ENCODE measurements at places on chromosomes 6 and 20.

GRCh38 chr6:138896104-138896756 lies 91.8 kb downstream of the REPS1 start:
- no peak for DNase-seq

GRCh38 chr20:17504066-17504897 lies 26.9 kb downstream of the BFSP1 start:
- peak; percentile 9 for DNase-seq

DNA sequence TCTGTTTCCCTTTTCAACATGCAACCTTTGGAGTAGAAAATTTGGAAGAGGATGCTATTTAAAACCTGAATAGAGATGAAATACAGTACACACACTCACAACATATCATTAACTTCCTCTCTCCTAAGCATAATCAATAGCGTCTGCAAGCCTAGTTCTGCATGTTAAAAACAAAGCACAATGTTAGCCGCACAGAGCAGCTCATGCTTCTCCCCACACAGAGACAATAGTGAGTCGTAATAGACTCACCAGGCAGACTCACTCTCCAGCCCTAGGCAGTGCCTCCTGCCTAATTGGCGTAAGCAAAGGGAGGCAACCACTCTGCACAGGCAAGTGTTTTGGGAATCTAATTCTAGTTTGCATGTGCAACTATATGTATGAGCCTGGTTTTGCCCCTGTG lies 45.8 kb upstream of the ARID1B start:
- DNase-seq: peak; percentile 26

GRCh38 chr20:36479938-36480337 lies 61.4 kb upstream of the MYL9 start:
- DNase-seq: no peak

DNA sequence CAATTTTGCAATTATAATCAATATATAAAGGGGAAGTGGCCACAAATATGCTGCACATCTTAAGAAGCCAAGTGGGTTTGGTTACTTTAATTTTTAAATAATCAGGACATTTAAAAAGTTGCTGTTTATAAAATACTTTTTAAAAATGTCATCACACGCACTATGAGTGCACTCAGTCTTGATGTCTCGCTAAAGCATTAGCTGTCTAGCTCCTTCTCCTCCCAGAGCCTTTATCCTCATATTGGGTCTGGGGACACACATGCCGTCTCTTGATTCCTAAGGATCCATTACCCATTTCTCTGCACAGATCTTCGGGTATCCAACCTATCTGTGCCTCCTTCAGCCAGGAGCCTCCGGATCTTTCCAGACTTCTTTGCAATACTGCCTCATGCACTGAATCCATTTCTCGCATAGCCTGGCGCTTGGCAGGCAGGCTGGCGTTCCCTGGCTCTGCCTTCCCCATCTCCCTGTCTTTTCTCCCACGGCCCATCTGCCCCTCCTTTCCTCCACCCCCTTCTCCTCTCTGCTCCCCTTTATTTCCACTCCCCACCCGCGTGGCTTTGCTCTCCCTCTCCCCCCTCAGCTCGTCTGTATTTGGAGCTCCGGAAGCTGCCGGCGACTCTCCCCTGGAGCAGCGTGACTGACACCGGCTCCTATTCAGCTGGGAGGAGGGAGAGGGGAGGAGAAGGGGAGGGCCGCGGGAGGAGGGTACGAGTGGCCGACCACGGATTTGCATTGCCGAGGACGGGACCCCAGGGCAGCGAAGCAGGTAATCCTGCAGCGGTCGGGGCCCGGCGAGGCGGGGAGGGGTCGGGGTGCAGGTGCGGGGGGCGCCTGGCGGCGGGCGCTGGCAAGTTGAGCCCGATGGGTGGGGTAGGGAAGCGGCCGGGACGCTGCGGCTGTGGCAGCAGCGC lies at the start of gene CAP2:
TSS of gene CAP2 (plus strand) at position 618 of the 914 bp plus-strand sequence. CDS start 27,961 bp downstream, outside the sequence.
- DNase-seq: no peak

- DNase-seq: no peak
Measured at GRCh38 chr6:117559299-117559698, 43.0 kb downstream of the GOPC start.

- DNase-seq: no peak
Measured at GRCh38 chr20:1993986-1994385, at the start of gene PDYN. TSS of gene PDYN (minus strand) at chr20:1994058. CDS start at chr20:1983084, 10,974 bp downstream.

DNA sequence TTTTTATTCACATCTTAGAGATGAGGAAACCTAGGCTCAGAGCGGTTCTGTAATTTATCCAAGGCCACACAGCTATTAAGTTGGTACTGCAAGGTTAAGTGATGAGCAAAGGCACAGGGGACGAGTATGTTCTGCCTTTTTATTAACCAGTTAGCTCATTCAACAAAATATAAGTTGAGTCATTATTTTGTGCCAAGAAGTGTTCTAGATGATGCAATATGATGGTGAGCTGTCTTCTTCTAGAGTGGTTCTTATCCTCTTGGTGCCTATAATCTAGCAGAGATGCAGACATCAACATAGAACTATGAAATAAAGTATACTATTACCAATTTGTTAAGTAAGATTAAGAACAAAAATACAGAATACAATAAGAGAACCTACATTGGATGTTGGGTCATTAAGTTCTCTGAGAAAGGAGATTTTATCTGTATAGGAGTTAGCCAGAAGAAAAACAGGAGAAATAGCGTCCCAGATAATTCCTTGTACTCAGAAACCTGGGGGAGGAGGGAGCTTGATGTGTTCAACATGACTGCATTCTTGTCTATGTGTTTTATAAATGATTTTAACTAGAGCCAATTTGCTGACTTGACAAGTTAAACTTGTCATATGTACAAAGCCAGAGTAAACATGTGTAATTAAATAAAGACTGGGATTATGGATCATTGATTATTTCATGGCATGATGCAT lies 122.3 kb downstream of the TBXT start:
- DNase-seq: no peak

GRCh38 chr20:32495217-32495565 lies 89.9 kb downstream of the NOL4L start:
- no peak for DNase-seq

GRCh38 chr6:113291751-113292445 lies 565.2 kb upstream of the MARCKS start:
- no peak for DNase-seq

DNA sequence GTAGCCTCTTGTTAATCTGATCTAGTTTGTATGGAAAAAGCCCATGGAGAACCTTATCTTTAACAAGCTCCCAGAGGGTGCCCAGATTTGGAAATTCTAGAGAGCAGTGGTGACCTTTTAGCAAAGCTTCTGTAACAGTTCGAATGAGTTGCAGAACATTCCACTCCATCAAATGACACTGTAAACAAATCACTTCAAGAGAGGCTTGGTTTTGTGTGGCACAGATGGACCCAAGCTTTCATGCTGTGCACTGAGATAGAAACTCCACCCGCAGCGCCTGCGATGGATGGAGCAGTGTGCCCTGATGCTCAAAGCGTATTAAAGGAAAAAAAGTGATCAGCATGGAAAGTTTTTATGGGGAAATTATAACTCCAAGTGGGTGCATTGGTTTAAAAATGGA lies 55.1 kb upstream of the ISM1 start:
- DNase-seq: no peak

All from suppressor macrophage (primary cell).